ENCODE measurements at places on chromosomes 6 and 20. TPM values are rescaled to one million over a fixed set of nuclear protein-coding genes. Genes with fewer than 3 reads are reported as not detected.

Gene TIAM2
- polyA plus RNA-seq, result 9.5 TPM

Gene IP6K3
- 0.11 TPM for polyA plus RNA-seq

Gene SPATS1
- polyA plus RNA-seq, result not detected

Gene ABHD16B
- 0.57 TPM for polyA plus RNA-seq

DNA sequence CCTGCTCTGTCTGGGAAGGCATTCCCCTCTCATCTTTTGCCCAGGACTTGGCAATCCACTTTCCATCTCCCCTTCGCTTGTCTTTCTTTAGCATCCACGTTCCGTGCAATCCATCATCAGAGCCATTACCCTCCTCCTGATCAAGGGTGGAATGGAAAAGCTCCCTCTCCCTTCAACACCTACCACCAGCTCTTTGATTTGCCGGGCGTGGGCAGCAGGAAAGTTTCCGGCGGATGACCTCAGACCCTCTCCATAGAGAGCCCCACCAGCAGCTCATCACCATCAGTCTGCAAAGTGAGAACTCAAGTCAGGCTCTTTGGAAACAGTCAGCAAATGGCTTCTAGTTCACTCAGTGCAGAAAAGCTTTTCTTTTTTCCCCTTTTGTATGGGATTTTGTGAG, 76.2 kb downstream of the TSHZ2 start:
- H3K4me3 ChIP-seq, result no peak overlapping the region
- H3K27ac ChIP-seq, result no peak overlapping the region
- H3K4me1 ChIP-seq, result peaks cover 5% of the 10 kb centered on the region
- no peak for DNase-seq
- no peaks in the 10 kb centered on the region for H3K36me3 ChIP-seq

Gene RBM24
- polyA plus RNA-seq, result 1.2 TPM

Gene CDK19
- 12.6 TPM for polyA plus RNA-seq

- DNase-seq, result no peak
- H3K4me1 ChIP-seq, result peaks cover 4% of the 10 kb centered on the region
- no peak overlapping the region for H3K27ac ChIP-seq
- H3K36me3 ChIP-seq, result no peaks in the 10 kb centered on the region
- no peaks in the 10 kb centered on the region for H3K27me3 ChIP-seq
These were observed 5.5 kb downstream of the ZDHHC14 start for GRCh38 chr6:157386454-157386853.

Gene RSPH3
- 2.6 TPM for polyA plus RNA-seq

GRCh38 chr6:143842461-143842901, 657 bp upstream of the LTV1 start:
- peak overlapping the region; percentile 73 for H3K4me3 ChIP-seq
- DNase-seq, result no peak
- H3K36me3 ChIP-seq, result no peaks in the 10 kb centered on the region

Gene MMP24
- polyA plus RNA-seq, result 0.55 TPM

Gene MDFI
- polyA plus RNA-seq, result 3.8 TPM
